Mesothelial cell of epicardium (in vitro differentiated cells): ENCODE measurements at places on chromosomes 13 and 19.

DNA sequence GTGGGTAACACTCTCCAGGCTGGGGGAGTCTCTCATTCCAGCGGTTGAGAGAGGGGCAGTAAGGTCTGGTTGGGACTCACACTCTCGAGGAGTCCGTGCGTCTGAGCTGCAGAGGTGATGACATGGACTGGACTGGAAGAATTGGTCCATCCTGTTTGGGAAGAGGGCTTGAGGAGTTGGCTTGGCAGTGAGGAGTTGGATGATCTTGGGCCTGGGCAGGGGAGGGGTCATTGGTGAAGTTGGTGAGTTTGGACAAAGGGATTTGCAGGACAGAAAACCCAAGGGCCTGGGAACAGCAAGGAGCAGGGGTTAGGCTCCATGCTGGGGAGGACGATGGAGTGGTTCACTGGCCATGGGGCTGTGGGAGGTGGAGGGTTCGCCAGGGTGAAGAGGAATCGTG, 3.7 kb downstream of the PPP1R37 start:
- peaks cover 60% of the 10 kb centered on the region for H3K4me1 ChIP-seq
- H3K4me3 ChIP-seq = no peak overlapping the region
- H3K27me3 ChIP-seq = no peaks in the 10 kb centered on the region
- H3K27ac ChIP-seq = peak overlapping the region; percentile 27

DNA sequence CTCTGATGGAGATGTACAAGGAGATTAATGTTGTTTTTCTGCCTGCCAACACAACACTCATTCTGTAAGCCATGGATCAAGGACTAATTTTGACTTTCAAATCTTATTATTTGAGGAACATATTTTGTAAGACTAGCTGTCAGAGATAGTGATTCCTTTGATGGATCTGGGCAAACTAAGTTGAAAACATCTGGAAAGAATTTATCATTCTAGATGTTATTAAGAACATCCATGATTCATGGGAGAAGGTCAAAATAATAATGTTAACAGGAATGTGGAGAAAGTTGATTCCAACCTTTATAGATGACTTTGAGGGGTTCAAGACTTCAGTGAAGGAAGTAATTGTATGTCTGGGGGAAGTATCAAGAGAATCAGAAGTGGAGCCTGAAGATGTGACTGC, 196.8 kb downstream of the POSTN start:
- no peaks in the 10 kb centered on the region for H3K4me1 ChIP-seq
- H3K27me3 ChIP-seq = no peaks in the 10 kb centered on the region
- peaks cover 5% of the 10 kb centered on the region for H3K36me3 ChIP-seq

GRCh38 chr13:109243311-109243951, 543.0 kb downstream of the IRS2 start:
- H3K4me1 ChIP-seq = peaks cover 11% of the 10 kb centered on the region
- peaks cover 2% of the 10 kb centered on the region for H3K36me3 ChIP-seq
- no peaks in the 10 kb centered on the region for H3K27me3 ChIP-seq
- DNase-seq = no peak

DNA sequence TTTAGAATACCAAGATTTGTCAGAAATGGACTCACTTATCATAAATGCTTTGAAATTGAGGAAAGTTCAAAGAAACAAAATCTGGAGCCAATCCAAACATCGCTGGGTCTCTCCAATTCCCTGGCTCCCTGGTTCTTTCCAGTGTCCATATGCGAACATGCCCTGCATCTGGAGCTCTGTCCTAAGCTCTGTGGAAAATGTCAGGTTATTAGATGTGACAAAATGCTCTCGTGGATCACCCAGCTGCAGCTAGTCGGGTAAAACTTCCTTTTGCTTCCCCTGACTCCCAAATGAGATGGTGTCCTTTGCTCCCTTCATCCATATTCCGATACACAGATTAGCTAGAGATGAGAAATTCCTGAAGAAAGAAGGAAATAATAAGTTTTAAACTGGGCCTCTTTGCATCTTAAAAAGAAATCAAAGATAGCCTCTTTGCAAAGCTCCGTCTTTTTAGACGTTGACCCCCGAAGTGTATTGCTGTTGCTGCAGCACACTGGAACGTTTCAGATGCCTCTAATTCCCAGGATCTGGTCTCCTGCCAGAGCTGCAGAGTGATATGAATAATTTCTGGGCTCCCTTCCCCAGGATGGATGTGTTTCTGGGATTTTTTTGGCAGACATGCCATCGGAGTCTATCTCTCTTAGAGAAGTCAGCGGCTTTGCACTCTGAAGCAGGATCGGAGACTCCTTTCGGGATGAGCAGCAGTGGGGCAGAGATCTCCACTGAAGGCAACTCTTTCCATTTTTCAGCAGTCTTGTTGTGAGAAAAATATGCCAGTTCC, 102.9 kb downstream of the TEX26 start:
- no peaks in the 10 kb centered on the region for H3K36me3 ChIP-seq
- H3K4me3 ChIP-seq = peak overlapping the region; percentile 1
- peak overlapping the region; percentile 36 for H3K27ac ChIP-seq
- no peak for DNase-seq
- H3K4me1 ChIP-seq = peaks cover 15% of the 10 kb centered on the region

- peak overlapping the region; percentile 9 for H3K27ac ChIP-seq
- no peak overlapping the region for H3K4me3 ChIP-seq
- peaks cover 40% of the 10 kb centered on the region for H3K36me3 ChIP-seq
- H3K4me1 ChIP-seq = no peaks in the 10 kb centered on the region
- H3K27me3 ChIP-seq = no peaks in the 10 kb centered on the region
- DNase-seq = no peak
These were observed 2.4 kb downstream of the COX7A1 start for GRCh38 chr19:36149673-36150406.

DNA sequence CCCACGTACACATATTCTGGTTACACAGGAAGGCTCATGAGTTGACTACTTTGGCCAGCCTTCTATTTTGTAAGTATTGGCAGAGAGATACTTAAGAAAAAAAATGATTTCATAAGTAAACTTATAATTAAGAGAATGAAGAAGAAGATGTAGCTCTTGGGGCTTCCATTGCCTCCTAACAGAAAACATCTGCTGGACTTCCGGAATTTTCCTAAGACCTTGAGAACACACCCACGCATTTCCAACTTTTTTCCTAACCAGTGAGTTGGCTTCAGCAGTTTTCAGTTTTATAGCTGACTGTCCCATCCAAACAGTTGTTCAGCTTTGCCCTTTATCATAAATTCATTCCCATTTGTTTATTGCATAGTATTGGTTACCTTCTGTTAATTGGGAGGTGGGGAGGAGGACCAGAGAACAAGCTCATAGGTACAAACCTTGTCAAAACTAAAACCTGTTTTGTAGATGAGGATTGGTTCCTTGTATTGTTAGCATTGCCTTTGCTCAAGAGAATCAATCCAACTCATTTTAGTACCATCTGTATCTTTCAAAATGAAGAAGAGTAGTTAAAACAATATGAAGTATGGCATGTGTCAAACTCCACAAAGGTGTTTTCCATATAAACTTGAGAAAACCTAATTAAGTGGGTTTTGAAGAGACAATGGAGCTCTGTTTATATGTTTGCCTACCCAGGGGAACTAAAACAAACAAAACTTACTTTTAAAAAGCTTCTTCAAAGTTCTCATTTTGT, 93.9 kb downstream of the COL4A2 start:
- H3K27ac ChIP-seq = no peak overlapping the region
- H3K4me3 ChIP-seq = no peak overlapping the region
- peaks cover 44% of the 10 kb centered on the region for H3K4me1 ChIP-seq
- H3K36me3 ChIP-seq = peaks cover 11% of the 10 kb centered on the region
- H3K27me3 ChIP-seq = no peaks in the 10 kb centered on the region
- no peak for DNase-seq

- no peak overlapping the region for H3K27ac ChIP-seq
- no peak overlapping the region for H3K4me3 ChIP-seq
These were observed 24.1 kb upstream of the WDFY2 start for GRCh38 chr13:51559946-51560735.

DNA sequence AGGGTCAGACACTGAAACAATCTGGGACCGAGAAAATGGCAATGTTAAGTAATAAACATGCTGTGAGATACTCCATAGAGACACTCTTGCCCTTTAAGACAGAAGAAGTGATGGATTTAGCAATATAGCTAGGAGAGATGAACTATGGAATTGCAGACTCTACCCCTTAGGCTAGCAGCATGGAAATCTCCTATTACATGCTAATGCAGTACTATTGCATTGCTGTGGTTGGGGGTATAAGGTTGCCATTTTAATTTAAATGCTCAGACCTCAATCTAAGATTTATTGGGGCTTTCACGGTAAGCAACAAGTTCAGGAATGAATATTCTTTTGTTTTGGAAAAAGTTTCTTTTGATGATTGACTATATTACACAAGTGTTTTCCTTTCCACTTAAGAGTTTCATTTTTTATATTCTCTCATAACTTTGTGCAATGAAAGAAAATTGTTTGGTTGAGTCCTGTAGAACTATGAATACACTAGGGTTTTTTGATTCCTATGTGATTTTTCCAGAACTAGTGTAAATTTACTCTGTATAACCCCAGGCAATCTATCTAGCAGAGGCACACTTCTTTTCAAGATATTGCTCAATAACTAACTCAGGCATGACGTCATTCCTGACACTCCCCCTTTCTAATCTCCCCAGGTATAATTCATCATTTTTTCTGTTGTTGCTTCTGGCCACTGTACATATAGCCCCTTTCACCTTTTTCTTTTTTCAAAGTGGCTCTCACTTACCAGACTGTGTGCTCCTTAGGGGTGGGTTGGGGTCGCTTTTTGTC, 394.7 kb upstream of the KLF12 start:
- peaks cover 16% of the 10 kb centered on the region for H3K4me1 ChIP-seq
- no peaks in the 10 kb centered on the region for H3K27me3 ChIP-seq
- H3K36me3 ChIP-seq = no peaks in the 10 kb centered on the region
- H3K4me3 ChIP-seq = no peak overlapping the region
- no peak overlapping the region for H3K27ac ChIP-seq

DNA sequence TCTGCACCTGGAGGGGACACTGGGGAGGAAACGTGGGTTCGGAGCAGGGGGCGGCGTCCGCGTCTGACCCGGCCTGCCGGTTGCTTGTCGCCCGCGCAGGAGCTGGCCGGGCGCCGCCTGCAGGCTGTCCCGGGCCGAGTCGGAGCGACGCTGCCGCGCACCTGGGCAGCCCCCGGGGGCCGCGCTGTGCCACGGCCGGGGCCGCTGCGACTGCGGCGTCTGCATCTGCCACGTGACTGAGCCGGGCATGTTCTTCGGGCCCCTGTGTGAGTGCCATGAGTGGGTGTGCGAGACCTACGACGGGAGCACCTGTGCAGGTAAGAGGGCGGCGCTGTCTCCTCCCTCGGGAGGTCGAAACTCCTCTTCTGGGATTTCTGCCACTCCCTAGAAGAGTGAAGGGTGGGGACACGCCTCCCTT, 1.3 kb downstream of the ITGBL1 start:
- DNase-seq = no peak
- H3K4me3 ChIP-seq = no peak overlapping the region
- no peaks in the 10 kb centered on the region for H3K27me3 ChIP-seq

GRCh38 chr19:5255602-5256231, 84.9 kb downstream of the PTPRS start:
- no peak overlapping the region for H3K27ac ChIP-seq
- H3K27me3 ChIP-seq = no peaks in the 10 kb centered on the region
- peaks cover 3% of the 10 kb centered on the region for H3K4me1 ChIP-seq
- no peak for DNase-seq
- no peak overlapping the region for H3K4me3 ChIP-seq

DNA sequence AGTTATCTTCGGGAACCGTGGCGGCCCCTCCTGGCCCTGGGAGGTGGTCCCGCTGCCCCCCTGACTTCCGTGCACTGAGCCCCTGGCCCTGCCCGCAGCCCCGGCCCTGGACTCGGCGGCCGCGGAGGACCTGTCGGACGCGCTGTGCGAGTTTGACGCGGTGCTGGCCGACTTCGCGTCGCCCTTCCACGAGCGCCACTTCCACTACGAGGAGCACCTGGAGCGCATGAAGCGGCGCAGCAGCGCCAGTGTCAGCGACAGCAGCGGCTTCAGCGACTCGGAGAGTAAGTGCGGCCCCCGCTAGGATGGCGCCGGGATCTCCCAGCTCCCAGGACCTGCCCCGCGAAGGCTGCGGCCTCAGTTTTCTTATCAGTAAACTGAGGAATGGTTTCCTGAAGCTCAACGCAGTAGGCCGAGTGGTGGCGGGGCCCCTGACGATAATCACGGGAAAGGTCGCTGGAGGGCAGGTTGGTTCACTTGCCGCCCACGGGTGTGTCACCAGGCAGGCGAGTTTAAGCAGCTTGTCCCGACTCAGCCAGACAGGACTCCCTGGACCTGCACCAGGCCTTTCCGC, 924 bp downstream of the RGCC start:
- H3K4me3 ChIP-seq = peak overlapping the region; percentile 55
- H3K27ac ChIP-seq = no peak overlapping the region
- H3K36me3 ChIP-seq = no peaks in the 10 kb centered on the region
- DNase-seq = no peak

GRCh38 chr13:61247149-61247936, 168.3 kb downstream of the PCDH20 start:
- no peaks in the 10 kb centered on the region for H3K27me3 ChIP-seq
- H3K4me3 ChIP-seq = no peak overlapping the region
- no peaks in the 10 kb centered on the region for H3K36me3 ChIP-seq
- no peak for DNase-seq
- H3K4me1 ChIP-seq = no peaks in the 10 kb centered on the region
- no peak overlapping the region for H3K27ac ChIP-seq

DNA sequence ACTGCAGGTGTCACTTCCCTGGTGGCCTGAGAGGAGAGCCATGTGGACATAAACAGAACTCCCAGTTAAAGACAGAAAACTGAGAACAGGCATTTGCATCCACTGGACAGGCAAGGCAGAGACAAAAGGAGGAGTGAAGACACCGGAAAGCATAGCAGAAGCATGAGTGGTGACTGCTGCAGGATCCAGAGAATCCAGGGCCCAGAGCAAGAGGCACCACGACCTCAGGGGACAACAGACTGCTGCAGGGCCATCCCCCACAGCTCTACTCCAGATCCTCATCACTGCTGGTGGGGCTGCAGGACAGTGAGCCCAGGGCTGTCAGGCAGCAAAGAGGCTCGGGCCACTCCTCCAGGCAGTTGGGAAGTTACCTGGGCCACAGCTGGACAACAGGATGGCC, 14.5 kb upstream of the ISYNA1 start:
- no peak for DNase-seq
- H3K4me1 ChIP-seq = no peaks in the 10 kb centered on the region
- no peak overlapping the region for H3K27ac ChIP-seq
- no peak overlapping the region for H3K4me3 ChIP-seq
- no peaks in the 10 kb centered on the region for H3K27me3 ChIP-seq
- peaks cover 21% of the 10 kb centered on the region for H3K36me3 ChIP-seq

DNA sequence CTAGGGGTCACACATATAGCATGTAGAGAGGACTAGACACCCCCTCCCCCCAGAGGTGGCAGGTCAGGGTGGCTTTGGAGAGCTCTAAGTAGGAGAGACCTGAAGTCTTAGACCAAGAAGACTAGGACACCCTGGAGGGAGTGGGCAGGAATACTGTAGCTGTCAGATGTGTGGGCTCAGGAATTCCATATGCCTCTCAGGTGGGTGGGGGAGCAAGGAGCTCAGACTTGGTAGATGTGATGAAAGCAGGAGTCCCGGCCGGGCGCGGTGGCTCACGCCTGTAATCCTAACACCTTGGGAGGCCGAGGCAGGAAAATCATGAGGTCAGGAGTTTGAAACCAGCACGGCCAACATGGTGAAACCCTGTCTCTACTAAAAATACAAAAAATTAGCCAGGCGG, 1.6 kb downstream of the CRB3 start:
- DNase-seq = no peak
- H3K27me3 ChIP-seq = peaks cover 40% of the 10 kb centered on the region
- peaks cover 17% of the 10 kb centered on the region for H3K4me1 ChIP-seq
- H3K4me3 ChIP-seq = peak overlapping the region; percentile 80
